ENCODE measurements at places on chromosomes 6 and 20.

DNA sequence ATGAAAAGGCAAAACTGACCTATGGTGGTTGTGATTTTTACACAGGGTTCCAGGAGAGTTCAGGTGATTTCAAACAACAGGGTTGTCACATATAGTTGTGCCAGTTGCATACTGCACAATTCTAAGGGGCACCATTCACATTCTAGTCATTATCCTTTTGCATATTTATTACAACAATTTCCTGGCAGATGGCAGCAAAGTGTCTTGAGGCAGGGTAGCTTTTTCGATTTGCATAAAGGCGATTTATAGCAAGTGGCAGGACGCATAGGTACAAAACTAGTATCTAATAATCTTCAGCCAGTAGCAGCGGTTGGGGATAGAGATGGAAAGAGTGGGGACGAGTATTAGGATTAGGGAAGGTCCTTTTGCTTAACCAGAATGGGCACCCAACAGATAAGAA lies 46.5 kb upstream of the TRAF3IP2 start:
- no peak for DNase-seq

DNA sequence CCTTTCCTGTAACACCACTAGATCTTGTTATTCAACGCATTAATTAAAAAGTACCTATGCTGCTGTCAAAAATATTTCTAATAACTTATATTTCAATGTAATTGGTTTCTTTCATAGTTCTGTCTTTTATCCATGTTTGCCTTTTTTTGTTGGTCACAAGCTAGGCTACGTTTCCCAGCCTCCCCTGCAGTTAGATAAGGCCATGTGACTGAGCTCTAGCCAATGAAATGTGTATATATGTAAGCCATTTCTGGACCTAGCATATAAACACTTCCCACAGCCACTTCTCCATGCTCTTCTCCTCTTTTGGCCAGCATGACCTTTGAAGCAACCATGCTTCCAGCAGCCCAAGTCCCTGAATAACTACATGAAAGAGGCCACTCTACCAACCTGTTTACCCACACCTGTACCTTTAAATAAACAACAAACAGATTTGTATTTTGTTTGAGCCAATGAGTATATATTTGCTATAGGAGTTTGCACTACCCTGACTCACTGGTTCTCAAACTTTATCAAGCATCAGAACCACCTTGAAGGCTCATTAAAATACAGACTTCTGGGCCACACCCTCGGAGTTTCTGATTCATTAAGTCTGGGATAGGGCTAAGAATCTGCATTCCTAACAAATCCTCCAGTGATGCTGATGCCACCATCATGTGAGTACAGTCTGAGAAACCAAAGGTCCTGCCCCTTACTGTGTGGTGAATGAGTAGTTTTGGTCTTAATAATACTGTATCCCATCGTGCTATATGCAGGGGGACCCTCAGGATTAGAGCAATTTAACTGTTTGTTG lies 45.6 kb upstream of the BEND6 start:
- DNase-seq = no peak

- no peak for DNase-seq
Measured at GRCh38 chr6:161369339-161369738, 95.5 kb upstream of the AGPAT4 start.

DNA sequence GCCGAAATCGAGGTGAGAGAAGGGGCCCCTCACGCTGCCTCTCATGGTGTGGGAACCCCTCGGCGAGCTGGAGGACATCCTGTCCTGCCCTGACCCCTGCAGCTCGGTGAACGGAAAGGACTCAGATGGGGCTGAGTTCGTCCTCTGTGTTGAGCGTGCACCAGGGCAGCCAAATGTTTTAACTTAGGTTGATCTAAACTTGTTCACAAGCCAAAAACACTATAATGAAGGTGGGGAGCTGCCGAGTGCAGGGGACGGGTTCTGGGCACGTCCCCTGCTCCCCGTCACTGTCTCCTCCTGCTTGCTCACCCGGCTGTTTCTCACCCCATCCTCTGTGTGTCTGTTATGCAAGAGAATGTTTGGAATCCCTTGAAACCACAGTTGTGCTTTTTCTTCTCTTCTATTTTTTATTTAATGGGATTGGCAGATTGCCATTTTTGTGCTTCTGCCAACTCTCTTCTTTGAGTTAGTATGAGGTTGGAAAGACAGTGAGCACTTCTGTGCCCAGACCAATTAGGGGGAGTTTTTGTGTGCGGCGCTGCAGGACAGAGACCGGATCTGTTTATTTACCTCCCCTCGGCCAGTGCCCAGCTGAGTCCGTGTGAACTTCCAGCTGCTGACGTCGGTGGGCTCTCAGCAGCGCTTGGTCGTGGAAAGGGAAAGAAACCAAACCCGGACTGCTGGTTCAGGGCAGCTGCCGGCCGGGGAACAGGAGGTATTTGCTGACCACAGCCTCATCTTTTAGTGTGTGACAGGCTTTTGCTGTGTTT lies 158.1 kb downstream of the DTNBP1 start:
- no peak for DNase-seq

- no peak for DNase-seq
Measured at GRCh38 chr20:9395971-9396370, 118.4 kb upstream of the LAMP5 start.

GRCh38 chr20:49796600-49797343 lies 15.9 kb upstream of the SLC9A8 start:
- DNase-seq = no peak

DNA sequence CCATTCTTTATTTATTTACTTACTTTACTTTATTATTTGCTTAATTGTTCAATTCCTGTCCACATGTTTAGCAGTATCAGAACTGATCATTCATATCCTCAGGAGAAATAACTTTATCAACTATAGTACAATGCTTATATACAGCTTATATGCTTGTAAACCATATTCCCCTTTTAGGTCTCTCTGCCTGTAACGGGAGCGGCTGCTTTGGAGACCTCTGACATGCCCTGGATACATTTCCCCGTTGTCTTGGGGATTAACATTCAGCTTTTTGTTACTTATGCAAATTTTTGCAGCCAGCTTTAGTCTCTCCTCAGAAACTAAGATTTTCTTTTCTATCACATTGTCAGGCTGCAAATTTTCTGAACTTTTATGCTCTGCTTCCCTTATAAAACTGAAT lies 17.6 kb upstream of the FUT9 start:
- no peak for DNase-seq

- no peak for DNase-seq
Measured at GRCh38 chr6:129440691-129441090, 269.3 kb downstream of the ARHGAP18 start.

DNA sequence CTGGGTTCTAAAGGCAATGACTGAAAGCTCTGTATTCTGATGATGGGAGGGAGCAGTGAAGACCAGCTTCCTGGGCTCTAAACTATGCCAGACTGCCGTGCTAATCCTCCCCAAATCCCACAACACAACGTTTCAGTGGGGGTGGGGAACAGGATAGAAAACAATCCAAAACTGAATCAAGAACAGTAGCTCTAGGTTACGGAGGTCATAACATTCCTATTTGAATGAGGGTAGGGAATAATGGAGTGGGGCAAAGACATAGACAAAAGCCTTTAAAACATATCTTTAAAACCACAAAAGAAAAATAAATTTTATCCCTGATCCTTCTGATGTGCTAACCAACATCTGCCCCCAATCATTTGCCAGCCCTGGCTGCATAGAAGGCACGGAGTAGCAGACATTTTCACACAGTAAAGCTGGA lies 7.8 kb downstream of the USP49 start:
- DNase-seq = no peak

DNA sequence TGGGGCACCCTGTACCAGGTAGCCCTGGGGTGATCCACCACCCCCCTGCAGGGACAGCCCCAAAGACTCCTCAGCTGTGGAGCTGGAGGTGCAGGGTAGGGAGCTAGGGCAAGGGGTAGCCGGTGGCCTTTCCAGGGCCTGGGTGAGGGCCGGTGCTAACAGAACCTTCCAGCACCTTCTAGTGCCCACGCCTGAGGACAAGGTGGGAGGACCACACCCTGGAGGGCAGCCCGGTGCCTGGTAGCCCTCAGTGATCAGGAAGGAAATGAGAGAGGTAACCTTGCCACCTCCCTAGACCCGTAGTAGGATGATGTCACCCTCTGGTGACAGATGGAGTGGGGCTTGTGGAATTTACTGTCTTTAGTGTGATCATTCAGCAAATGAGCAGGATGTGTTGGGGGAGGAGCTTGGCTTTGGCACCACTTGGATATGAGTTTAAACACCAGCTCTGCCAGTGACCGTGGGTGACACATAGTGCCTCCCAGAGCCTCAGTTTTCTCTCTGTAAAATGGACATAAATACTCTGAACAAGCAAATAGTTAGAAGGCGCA lies 187.7 kb downstream of the NFATC2 start:
- no peak for DNase-seq

GRCh38 chr6:109998159-109998785 lies 20.2 kb downstream of the GPR6 start:
- no peak for DNase-seq
